NCI-H187 (cell line): ENCODE measurements at places on chromosomes 3 and 15.

DNA sequence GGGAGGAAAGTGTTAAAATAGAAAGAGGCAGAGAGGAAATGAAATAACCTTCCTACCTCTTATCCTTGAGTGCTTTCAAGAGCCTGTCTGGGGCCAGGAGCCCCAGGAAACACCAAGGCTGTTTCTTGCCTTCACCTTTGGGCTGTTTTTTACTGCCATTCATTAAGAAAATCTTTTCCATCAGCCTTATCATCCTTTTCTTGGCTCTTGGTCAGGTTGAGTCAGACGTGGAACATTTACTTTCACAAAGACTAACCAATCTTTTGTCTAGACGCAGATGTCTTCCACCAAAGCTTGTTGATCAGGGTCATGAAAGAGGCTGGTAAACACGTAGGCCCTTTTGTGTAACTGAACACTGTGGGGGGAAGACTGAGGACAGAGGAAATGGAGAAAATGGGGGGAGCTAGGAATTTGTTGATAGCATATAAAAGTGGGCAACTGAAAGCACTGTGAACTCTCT lies 151.0 kb upstream of the THBS1 start:
- DNase-seq, result no peak

DNA sequence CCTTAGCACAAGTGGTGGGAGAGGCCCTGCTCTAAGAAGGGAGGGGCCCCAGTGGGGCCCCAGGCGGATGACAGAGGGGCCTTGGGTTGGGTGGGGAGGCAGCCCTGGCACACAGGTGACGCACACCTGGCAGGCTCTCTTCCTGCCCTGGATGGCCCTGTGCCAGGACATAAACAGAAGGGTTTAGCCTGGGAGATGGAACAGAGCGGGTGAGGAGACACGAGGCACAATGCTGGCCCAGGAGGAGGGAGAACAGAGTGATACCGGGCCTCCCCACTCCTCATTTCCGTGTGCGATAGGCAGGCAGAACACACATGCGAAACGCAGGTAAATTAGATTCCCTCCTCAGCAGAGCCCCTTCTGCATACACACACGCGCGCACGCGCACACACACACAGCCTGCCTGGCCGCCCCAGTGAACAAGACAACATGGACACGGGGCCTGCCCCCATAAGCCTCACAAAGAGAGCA lies 39.8 kb downstream of the IDH2 start:
- DNase-seq, result peak; percentile 73

- no peak for DNase-seq
These were observed 32.1 kb upstream of the HEG1 start for GRCh38 chr3:125087768-125088391.

DNA sequence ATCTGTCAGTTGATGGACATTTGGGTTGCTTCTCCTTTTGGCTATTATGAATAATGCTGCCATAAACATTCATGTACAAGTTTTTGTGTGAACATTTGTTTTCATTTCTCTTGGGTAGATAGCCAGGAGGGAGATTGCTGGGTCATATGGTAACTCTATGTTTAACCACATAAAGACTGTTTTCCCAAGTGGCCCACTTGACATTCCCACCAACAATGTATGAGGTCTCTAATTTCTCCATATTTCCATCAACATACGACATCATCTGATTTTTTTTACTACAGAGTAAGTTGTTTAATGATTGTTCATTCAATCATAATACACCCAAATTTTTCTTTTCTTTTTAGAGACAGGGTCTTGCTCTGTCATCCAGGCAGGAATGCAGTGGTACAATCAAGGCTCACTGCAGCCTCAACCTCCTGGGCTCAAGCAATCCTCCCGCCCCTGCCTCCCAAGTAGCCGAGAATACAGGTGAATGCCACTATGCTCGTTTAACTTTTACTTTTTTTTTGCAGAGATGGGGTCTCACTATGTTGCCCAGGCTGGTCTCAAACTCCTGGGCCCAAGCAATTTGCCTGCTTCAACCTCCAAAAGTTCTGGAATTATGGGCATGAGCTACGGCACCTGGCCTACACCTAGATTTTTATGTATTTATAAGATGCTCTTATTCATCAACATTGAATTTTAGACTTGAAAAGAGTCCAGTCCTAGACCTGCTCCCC lies 6.8 kb downstream of the IP6K1 start:
- no peak for DNase-seq

GRCh38 chr15:100338971-100339444 lies 2.8 kb downstream of the ADAMTS17 start:
- no peak for DNase-seq

- DNase-seq, result no peak
These were observed 501 bp downstream of the DMXL2 start for GRCh38 chr15:51621936-51622603.

DNA sequence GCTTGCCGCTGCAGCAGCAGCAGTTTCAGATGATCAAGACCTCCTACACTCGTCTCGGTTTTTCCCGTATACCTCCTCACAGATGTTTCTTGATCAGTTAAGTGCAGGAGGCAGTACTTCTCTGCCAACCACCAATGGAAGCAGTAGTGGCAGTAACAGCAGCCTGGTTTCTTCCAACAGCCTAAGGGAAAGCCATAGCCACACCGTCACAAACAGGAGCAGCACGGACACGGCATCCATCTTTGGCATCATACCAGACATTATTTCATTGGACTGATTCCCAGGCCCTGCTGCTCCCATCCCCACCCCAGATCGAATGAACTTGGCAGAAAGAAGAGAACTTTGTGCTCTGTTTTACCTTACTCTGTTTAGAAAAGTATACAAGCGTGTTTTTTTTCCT lies 17.6 kb downstream of the CALML4 start:
- DNase-seq, result no peak

DNA sequence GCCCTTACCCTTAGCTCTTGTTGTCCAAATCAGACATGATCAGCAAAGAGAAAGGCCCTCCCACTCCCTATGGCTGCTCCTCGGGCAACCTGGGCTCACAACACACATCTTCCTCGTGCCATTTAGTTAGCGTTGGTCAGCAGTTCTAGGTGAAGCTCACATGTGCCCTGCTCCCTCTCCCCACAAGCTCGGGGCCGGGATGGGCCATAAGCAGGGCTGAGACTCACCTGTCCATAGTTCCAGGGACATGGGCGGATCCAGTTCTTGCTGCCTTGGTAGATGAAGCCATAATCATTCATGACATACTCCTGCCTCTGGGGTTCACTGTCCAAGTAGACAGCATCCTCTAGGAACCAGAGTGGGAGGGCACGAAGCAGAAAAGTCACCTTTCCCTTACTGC lies 10.4 kb downstream of the TGM5 start:
- DNase-seq, result no peak

- no peak for DNase-seq
These were observed 1138.4 kb downstream of the SI start for GRCh38 chr3:163939926-163940325.

DNA sequence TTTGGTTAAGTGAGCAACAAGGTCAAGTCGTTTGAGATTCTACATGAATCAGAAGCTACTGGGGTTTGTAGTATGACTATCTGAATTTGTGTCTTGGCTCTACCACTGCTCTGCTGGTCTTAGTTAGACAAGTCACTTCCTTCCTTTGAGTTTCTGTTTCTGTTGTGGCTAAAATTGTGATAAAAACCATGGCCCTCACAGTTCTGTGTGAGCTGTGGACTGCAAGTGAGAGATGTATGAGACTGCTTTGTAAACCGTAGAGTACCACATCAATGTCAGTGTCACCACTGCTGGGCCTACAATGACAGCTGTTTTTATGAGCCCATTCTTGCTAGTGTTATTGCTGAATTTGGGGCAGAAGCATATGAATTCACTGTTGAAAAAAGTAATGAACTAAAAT lies 32.7 kb downstream of the RARB start:
- DNase-seq, result no peak

DNA sequence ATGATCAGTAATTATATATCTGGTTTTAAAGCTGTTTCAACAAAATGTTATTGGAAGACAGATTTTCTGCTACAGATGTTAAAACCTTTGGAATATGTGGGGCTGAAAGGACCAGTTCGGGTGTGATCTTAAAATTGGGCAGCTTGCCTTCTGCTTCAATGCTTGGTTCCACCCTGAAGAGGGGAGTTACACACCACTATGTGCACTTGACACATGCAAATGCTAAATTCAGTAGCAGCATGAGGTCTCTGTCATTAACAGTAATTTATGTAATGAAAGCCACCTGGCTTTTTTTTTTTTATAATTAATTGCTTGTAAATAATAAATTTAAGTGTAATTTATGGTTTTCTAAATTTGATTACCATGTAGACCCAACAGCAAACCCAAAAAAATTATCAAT lies 24.6 kb downstream of the CDIN1 start:
- DNase-seq, result no peak

DNA sequence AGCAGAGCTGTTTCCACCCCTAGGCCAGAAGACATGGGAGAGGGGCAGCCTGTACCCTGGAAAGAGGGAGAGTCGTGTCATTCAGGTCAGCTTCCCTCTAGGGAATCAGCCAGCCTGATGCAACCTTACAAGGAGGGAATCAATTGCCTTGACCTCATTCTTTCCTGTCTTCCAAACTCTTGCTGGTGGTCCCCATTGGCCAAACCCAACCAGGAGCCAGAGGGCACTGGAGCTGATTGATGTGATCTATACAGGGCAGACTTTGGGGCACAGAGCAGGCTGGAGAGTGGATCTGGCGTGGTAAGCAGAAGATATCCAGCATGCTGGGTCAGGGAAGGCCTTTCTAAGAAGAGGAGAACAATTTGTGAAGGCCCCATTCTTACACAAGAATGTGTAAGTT lies 19.1 kb upstream of the MAGEF1 start:
- DNase-seq, result no peak

DNA sequence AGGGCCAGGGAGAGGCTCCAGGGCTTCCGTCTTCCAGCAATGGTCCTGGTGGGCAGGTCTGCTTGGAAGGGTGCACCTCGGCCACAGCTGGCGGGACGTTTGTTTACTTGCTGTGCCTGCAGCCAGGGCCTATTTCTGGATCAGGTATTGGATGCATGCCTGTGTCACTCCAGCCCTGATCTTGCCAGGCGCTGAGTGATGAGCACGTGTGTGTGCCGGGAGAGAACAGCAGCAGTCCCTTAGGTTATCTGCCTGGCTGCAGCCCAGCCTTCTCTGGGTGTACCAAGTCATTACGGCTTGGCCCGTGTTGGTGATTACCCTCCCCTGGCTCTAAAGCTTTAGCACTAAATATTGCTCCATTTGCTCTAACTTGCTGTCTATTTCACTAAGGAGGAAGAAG lies 14.9 kb downstream of the CCDC32 start:
- no peak for DNase-seq

DNA sequence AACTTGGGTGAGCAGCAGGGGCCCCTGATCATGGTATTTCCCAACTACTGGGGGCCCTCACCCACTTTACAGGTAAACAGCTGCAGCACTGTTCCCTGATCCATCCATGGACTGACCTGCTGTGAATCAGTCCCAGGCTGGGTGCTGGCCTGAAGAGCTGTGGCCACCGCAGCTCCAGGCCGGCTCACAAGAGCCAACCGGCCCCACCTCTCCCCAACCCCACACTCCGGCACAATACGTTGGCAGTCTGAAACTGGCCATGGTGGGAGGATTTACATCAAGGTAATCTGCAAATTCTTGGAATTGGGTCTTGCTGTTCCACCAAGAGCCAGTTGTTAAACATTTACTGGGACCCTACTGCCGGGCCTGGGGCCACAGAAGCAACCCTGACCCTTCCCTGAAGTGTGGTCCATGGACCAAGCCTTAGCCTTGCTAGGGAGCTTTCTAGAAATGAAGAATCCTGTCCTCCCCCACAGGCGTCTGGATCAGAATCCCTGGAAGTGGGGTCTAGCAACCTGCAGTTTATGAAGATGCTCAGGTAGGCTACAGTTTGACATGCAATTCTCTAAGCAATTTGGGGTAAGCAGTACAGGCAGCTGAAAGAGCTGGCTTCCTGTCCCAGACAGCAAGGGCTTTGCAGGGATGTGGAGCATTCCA lies 3.7 kb downstream of the SLC6A20 start:
- DNase-seq, result no peak

DNA sequence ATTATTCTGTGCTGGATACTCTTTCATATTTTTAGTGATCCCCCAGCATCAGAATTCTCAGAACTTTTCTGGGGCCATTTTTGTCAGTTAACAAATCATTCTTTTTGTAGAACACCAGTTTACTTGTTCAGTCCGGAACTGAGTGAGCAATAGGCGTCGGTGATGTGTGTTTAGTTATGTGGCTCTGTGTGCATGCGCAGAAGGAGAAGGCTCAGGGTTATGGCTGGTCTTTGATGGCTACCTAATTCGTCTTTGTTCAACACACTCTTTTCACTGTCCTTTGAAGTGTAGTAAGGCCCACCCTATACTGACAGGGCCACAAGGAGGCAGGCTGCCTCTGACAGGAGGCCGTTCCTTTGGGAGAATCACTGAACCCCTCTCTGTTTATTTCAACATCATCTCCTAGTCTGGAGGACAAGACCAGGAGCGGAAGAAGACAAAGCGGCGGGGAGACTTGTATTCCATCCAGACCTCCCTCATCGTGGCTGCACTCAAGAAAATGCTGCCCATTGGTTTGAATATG lies 158.2 kb upstream of the CHRM5 start:
- no peak for DNase-seq

- DNase-seq, result no peak
These were observed 16.6 kb upstream of the GYG1 start for GRCh38 chr3:148974726-148975125.

GRCh38 chr15:57287123-57287521 lies 89.2 kb upstream of the CGNL1 start:
- no peak for DNase-seq

DNA sequence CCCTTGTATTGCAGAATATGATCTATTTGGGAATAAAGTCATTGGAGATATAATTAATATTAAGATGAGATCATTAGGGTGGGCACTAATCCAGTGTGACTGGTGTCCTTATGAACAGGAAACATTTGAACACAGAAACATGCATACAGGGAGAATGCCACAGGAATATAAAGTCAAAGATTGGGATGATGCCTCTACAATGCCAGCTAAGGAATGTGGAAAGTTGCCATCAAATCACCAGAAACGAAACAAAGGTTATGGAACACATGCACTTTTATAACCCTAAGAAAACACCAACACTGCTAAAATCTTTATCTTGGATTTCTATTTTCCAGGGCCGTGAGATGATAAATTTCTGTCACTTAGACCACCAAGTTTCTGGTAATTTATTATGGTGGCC lies 442.4 kb upstream of the BCHE start:
- no peak for DNase-seq

GRCh38 chr3:173785004-173785403 lies 387.5 kb downstream of the NLGN1 start:
- no peak for DNase-seq
